ENCODE measurements at places on chromosomes 16 and 17.
A peak's percentile ranks its signal among the peaks of the same experiment; 100 is the strongest.

GRCh38 chr16:50403491-50403890, 34.7 kb upstream of the BRD7 start:
- DNase-seq: no peak

- DNase-seq: no peak
These were observed 103.8 kb upstream of the RPL38 start for GRCh38 chr17:74099442-74100340.

DNA sequence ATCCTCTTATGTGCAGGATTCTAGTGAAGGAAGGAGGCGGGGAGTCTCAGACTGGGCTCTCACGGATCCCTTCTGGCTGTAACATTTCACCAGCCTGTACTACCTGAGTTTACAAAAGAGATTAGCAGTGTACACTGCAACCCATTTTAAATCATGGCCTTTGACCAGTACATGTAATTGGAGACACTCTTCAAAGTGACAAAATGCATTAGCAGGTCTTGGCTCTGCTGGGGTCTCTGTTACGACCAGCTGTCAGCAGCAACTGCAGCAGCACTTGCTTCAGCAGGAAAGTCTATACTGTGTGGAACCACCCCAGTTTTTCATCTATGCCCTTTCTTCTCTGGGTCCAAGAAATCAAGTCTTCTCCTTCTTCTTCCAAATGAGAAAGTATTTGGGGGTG, 322.8 kb upstream of the ASIC2 start:
- DNase-seq: no peak

- no peak for DNase-seq
These were observed 8.9 kb upstream of the KRT19 start for GRCh38 chr17:41536741-41537613.

DNA sequence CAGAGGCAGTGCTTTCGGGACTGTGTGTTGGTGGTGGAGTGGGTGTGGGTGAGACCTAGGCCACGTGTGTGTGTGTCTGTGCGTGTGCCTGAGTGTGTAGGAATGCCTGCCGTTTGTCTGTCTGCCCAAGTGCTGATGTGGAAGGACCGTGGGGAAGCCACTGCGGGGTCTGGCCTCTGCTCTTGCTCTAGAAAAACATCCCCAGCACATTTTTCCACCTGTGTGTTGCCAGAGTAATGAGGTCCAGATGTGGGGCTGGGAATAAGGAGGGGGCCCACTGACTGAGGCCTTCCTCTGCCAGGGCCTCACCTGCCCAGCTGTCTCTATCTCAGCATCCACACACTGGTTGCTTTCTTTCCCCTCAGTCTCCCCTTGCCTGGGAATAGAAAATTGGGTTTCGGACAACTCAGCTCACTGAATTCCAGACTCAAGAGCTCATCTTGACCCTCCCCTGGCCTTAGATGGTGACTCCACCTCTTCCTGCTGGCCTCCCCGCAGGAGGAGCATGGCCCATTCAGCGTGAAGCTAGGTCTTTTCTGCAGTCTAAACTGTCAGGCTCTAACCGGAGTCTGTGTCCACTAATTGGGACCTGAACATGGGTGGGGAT, 7.6 kb downstream of the SGCA start:
- no peak for DNase-seq

GRCh38 chr17:10657879-10658278, 770 bp upstream of the MYH3 start:
- DNase-seq: no peak

GRCh38 chr17:48335858-48336500, 94.0 kb downstream of the SKAP1 start:
- DNase-seq: no peak

GRCh38 chr16:19694989-19695388, 23.0 kb downstream of the KNOP1 start:
- no peak for DNase-seq

- no peak for DNase-seq
These were observed 5.5 kb downstream of the CREBBP start for GRCh38 chr16:3874794-3875692.

GRCh38 chr16:31484491-31485171, 1.7 kb downstream of the SLC5A2 start:
- no peak for DNase-seq

DNA sequence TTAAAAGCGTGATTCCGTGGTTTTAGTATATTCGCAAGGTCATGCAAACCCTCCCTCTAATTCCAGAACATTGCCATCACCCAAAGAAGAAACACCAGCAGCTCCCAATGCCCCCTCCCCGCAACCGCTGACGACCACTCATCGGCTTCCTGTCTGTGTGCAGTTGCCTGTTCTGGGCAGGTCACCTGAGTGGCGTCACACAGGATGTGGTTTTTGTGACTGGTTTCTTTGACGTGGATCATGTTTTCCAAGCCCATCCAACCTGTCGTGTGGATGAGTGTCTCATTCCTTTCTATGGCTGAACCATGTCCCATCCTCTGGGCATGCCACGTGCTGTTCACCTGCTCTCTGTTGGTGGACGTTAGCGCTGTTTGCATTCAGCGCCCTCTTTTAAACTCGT, 8.2 kb upstream of the ATP2C2 start:
- DNase-seq: peak; percentile 13

DNA sequence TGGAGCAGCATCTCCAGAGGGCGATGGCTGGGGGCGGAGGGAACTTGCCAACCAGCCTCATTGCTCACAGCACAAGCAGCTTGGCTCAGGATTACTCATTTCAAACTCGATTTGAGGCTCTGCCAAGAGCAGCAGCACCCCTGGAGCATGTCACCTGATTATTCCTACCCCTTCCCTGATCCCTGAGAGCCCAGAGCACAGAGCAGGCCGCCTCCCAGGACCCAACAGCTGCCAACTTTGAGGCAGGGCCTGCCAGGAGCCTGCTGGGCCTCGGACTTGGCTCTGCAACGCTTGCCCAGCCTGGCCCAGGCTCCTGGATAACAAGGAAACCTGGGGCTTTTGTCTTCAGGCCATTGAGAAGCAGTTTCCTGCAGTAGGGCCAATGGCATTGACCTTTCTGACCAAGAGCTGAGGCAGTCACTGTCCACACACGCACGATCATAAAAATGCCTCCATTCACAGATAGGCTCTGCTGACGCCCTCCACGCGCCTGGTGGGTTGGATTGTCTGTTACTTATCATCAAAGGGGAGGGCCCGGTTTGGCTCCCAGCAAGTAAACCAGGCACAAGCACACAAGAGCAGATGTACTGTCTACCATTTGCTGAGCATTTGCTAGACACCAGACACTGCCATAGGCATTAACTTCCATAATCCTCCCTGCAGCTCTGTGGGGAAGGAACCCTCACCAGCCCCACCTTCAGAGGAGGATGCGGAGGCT, 406.6 kb upstream of the EEF2KMT start:
- no peak for DNase-seq

DNA sequence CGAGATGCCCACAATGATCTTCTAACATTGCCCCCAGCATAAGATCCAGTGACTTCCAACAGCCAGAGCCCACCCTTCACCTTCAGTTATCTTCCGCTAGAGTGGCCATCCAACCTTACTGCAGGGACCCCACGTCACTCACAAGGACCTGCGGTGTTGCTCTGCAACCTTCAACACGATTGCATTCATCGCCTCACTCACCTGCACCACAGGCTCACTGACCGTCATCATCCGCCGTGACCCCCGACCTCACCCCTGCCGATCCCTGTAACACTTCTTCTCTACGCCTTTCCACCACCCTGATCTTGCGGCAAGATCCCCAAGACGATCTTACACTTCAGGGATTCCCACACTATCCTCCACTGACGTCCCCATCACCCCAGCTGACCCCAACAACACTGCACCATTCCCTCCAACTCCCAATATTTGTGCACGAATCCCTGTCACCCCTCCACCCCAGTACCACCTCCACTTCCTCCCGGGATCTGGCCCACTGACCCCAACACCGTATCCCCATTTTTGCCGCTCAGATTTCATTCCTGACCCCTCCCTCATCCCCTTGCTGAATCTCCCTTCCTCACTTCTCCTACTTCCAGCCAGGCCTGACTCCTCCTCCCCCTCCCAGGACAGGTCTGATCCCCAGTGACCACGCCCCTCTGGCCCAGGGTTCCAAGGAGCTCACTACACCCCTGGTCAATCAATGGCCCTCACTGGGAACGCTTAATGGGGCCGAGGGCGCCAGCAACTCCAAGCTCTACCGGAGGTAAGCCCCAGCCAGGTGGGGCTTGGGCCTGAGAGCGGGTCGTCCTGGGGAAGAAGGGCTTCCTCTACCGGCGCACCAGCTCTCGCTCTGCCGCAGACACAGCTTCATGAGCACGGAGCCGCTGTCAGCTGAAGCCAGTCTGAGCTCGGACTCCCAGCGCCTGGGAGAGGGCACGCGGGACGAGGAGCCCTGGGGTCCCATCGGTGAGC, 7.6 kb downstream of the RUNDC3A start:
- no peak for DNase-seq

DNA sequence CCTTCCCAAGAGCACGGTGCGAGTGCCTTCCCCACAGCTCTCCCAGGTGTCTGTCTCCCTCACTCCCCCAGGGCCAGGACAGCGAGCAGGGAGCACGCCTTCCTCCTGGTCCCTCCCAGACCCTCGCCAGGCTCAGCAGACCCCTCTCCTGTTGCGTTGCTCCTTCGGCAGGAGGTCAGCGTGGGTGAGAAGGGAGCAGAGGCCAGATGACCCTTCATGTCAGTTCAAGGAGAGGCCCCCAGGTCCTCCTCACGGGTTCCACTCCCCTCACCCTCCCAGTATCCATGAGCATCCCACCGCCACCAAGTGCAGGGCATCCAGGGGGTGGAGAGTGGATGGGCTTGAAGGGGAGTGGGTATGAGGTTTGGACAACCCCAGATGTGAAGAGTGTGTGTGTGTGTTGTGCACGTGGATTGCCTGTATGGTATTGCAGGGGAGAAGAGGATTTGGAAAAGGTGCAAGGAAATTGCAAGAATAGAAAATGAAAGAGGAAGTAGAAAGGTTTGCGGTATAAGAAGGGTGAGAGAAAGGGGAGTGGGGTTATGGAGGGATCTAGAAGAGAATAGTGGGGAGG, 17.7 kb downstream of the SGCA start:
- no peak for DNase-seq

GRCh38 chr16:63612462-63613227, 1509.2 kb downstream of the CDH11 start:
- no peak for DNase-seq

GRCh38 chr16:68719993-68720489, 17.1 kb upstream of the CDH1 start:
- DNase-seq: no peak

- no peak for DNase-seq
These were observed at the start of gene AKTIP for GRCh38 chr16:53502331-53503269. TSS of gene AKTIP (minus strand) at chr16:53503209. CDS start at chr16:53500259, 2,950 bp downstream.

GRCh38 chr17:61794792-61795191, 68.5 kb downstream of the BRIP1 start:
- DNase-seq: no peak

- no peak for DNase-seq
These were observed 60.6 kb downstream of the RPH3AL start for GRCh38 chr17:292016-292415.

- DNase-seq: no peak
These were observed 6.7 kb downstream of the HAGHL start for GRCh38 chr16:733382-734207.
